ENCODE measurements at places on chromosomes 6 and 20. TPM values are rescaled to one million over a fixed set of nuclear protein-coding genes. Genes with fewer than 3 reads are reported as not detected.

The RBPJL gene
- not detected for total RNA-seq

The MCHR2 gene
- total RNA-seq, result not detected

The BPI gene
- not detected for total RNA-seq

The RAB32 gene
- 0.39 TPM for total RNA-seq

DNA sequence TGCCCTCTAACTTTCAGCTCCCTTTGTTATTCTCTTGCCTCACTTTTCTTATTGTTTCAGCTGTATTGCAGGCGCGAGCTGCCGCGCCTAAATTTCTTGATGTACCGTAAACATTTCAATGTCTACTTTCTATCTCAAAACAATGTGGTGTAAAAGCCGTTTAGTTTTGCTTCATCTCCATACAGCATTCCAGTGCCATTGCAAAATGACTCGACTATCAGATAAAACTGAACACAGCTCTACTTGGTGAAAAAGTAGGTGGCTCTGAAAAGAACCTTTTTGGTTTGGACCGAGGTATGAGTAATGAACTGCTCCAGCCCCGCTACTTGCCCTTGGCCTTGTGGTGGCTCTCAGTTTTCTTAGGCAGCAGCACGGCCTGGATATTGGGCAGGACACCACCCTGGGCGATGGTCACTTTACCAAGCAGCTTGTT is 74.6 kb downstream of the OR2B2 start:
- no peak for DNase-seq

- DNase-seq, result no peak
Measured at GRCh38 chr20:47343007-47343472, 13.5 kb downstream of the ZMYND8 start.

DNA sequence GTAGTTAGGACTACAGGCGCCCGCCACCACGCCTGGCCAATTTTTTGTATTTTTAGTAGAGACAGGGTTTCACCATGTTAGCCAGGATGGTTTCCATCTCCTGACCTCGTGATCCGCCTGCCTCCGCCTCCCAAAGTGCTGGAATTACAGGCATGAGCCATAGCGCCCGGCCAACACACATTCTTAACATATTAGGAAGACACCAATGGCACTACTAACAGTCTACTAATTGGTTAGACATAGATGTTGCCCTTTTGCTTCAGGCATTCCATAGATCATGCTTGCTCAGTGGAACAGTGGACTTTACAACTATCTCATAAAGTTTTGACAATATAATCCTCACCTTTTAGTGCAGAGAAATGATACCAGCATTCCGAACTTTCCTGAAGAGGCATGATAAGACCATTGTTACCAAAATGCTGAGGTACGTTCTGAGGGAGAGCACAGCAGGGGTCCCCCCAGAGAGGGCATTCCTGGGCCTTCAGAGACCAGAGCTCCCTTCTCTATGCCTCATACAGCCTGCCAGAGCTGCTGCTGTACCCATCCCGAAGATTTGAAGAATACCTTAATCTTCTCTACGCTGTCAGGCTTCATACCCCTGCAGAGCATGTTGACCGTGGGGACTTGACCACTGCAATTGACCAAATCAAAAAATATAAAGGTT is 89.4 kb downstream of the ECT2L start:
- DNase-seq, result no peak

GRCh38 chr20:53655625-53656292 is 62.1 kb upstream of the ZNF217 start:
- no peak for DNase-seq
